Body of pancreas (tissue), 4 donors: ENCODE measurements at places on chromosomes 6 and 20. TPM values are rescaled to one million over a fixed set of nuclear protein-coding genes. Genes with fewer than 3 reads are reported as not detected.

The RIPOR2 gene
- 1.3 TPM for total RNA-seq

The SSTR4 gene
- not detected for total RNA-seq

The ARMH2 gene
- not detected for total RNA-seq

The GINS1 gene
- total RNA-seq: 0.99 TPM

The TP53TG5 gene
- total RNA-seq: not detected

The ISM1 gene
- 3.1 TPM for total RNA-seq

The DPPA5 gene
- total RNA-seq: not detected

The RAMACL gene
- total RNA-seq: 10.9 TPM

The STK38 gene
- total RNA-seq: 11.9 TPM

The LIN28B gene
- not detected for total RNA-seq

The LPA gene
- 0.52 TPM for total RNA-seq

The SLC17A2 gene
- not detected for total RNA-seq

The OPRM1 gene
- 3.1 TPM for total RNA-seq

The PKHD1 gene
- 33.3 TPM for total RNA-seq

The POU5F1 gene
- 4.9 TPM for total RNA-seq

The LST1 gene
- total RNA-seq: 6.9 TPM

The ANKRD66 gene
- not detected for total RNA-seq

The TRAPPC3L gene
- total RNA-seq: not detected

The GPR6 gene
- not detected for total RNA-seq

The CHD6 gene
- total RNA-seq: 43.5 TPM

The VPS16 gene
- total RNA-seq: 21.3 TPM

The RGS17 gene
- total RNA-seq: 1.0 TPM

The MATN4 gene
- total RNA-seq: 5.3 TPM

The KIAA0408 gene
- total RNA-seq: 1.3 TPM

The HLA-DOA gene
- 83.3 TPM for total RNA-seq

The ETV7 gene
- total RNA-seq: 0.78 TPM

The TRIM10 gene
- not detected for total RNA-seq

The SOX4 gene
- total RNA-seq: 20.0 TPM

The PPP1R18 gene
- total RNA-seq: 14.5 TPM

The JPH2 gene
- total RNA-seq: 1.6 TPM

The PDYN gene
- not detected for total RNA-seq

The ORC3 gene
- 8.2 TPM for total RNA-seq

The SLC35F1 gene
- total RNA-seq: 0.78 TPM

The ZNF334 gene
- total RNA-seq: 11.2 TPM

The POU3F2 gene
- not detected for total RNA-seq

The C20orf96 gene
- 1.8 TPM for total RNA-seq

The OR12D3 gene
- total RNA-seq: not detected

The DST gene
- total RNA-seq: 117 TPM

The KCNQ5 gene
- 1.6 TPM for total RNA-seq

The C20orf173 gene
- not detected for total RNA-seq

The QRSL1 gene
- total RNA-seq: 3.0 TPM

The NEURL2 gene
- total RNA-seq: 3.3 TPM

The WFDC13 gene
- total RNA-seq: not detected

The C20orf204 gene
- total RNA-seq: 3.0 TPM

The SIRPA gene
- 20.1 TPM for total RNA-seq

The CNKSR3 gene
- total RNA-seq: 9.3 TPM

The DEFB127 gene
- total RNA-seq: not detected

The FAM217A gene
- total RNA-seq: not detected

The RSPO3 gene
- total RNA-seq: 1.6 TPM

The FOXC1 gene
- total RNA-seq: 3.6 TPM

The MTHFD1L gene
- 13.0 TPM for total RNA-seq

The MTFR2 gene
- not detected for total RNA-seq

The PTCHD4 gene
- 0.26 TPM for total RNA-seq

The TJAP1 gene
- total RNA-seq: 47.5 TPM

The ZNF831 gene
- total RNA-seq: 0.66 TPM

The C6orf141 gene
- 20.8 TPM for total RNA-seq

The SEL1L2 gene
- not detected for total RNA-seq
